ENCODE measurements at places on chromosomes 3 and 15. TPM values are rescaled to one million over a fixed set of nuclear protein-coding genes. Genes with fewer than 3 reads are reported as not detected.

DNA sequence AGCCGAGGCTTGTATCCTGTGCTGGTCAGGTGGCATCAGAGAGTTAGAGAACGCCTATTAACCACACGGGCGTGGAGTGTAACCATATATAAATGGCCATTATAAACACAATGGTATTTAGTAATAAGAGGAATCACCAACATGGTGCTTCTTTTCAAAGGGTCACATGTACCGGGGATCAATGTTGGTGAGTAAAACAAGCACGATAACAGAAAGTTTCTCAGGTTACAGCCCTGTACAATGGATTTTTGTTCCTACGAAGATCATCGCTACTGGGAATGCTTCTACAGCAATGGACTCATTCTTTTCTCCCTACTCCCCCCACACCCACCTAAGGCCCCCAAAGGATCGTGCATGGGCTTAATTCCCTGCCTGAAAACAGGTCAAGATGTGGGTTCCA is 42.5 kb downstream of the MEIS2 start:
- no peak for DNase-seq

- DNase-seq = peak; percentile 62
These were observed 162.9 kb downstream of the ITPR1 start for GRCh38 chr3:4656059-4656458.

DNA sequence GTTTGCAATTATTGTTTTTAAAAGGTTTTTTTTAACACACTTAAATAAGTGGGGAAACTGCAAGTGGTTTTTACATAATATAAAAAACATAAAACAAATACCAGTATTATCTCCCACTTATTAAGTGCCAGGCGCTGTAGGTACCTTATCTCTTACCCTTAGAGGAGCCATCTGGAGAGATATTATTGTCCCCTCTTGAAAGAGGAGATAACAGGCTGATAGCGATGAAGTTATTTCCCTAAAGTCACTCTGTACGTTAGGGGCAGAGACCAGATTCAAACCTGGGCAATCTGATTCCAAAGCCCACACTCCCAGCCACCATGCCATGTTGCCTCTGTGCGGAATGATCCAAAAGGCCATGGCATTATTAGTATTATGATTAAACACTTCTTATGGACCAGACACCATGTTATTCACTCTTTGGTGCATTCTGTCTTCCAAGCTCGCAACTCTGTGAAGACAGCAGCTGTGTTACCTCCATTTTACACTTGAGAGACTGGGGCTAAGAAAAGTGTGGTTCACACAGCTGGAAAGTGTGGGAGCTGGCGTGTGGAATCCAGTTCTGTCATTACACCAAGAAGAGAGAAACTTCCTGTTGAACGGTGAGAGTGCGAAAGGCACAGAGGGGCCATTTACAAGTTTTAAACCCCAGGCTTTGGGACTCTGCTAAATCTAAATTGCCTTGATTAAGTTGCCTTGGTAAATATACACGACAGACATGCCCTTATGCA is 79.9 kb upstream of the MITF start:
- DNase-seq = no peak

SLC28A1 gene
- not detected for total RNA-seq

SLC9C1 gene
- total RNA-seq = not detected

ALAS1 gene
- total RNA-seq = 57.6 TPM

ISLR gene
- total RNA-seq = not detected

Measured in HT1080 (cell line).